Activated CD4-positive, alpha-beta T cell treated with anti-CD3 and anti-CD28 coated beads, Interleukin-2, Interleukin-6, amounts not matched to agents 100 ng/mL and 50 ng/mL, durations not matched to agents 16 hours and 8 hours (primary cell): ENCODE measurements at places on chromosomes 4 and X.

- DNase-seq: no peak
Measured at GRCh38 chr4:180925805-180926204, 1317.4 kb upstream of the TENM3 start.

DNA sequence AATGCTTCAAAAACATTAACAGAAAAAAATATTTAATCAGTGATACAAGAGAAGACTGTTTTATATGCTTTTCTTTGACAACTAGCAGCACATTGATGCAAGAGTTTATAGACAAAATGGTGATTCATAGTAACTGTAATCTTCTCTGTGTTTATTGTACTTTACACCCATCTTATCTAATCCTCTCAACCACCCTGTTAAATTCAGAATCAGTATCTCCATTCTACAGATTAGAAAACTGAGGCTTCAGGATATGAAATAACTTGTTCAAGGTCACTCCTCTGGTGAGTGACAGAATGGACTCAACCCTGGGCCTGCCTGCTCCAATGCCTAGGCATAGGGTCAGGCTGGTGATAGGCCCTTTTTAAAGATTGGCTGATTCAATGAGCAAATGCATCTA, 26.1 kb upstream of the TMEM184C start:
- DNase-seq: no peak

DNA sequence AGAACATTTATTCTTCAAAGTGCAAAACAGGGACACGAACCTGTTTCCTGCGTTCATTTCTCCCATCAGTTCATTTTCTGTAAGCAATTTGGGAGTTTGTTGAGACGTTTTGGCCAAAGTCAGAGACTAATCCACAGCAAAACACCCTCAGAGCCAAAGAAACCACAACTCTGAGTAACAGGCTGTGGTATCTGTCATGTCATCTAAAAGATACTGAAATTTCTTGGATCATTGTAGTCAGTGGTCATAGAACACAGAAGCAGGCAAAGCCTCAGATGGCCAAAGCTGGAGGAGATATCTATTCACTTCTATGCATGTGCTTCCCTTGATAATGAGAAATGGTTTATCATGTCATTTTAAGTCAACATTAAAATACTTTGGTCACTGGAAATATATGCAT, 485.6 kb upstream of the GALNT7 start:
- no peak for DNase-seq

DNA sequence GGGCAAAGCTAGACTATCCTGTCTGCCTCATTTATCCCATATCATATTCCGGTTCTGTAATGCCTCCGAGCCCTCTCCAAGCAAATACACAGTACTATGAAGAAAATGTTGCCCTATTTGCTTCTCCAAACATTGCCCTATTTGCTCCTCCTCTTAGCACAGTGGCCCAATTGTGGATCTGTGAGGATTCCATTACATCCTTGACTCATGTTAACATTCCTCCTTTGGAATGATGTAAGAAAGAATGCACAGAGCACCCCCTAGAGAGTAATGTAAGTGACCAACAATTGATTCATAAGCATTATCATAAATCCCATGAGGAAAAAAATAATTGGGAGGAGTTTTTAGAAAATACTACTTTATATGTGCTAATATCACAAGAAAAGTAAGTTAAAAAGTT, 11.3 kb upstream of the BTC start:
- no peak for DNase-seq

DNA sequence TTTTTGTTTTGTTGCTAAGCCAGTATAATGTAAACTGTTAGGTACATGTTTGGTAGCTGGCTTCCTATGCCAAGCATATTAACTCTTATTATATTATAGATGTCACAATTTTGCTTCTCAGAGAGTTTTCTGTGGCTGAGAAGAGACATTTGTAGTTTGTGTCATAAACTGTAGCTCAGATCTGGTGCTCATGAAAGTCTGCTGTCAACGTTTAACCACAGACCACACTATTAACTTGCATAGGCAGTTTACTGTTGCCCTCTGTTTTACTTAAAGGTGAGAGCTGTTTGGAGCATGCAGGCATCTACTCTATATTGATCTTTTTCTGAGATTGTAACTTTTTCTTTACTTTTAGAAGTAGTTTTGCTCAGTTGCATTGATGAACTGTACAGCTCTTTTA, 166.8 kb downstream of the TLL1 start:
- no peak for DNase-seq

DNA sequence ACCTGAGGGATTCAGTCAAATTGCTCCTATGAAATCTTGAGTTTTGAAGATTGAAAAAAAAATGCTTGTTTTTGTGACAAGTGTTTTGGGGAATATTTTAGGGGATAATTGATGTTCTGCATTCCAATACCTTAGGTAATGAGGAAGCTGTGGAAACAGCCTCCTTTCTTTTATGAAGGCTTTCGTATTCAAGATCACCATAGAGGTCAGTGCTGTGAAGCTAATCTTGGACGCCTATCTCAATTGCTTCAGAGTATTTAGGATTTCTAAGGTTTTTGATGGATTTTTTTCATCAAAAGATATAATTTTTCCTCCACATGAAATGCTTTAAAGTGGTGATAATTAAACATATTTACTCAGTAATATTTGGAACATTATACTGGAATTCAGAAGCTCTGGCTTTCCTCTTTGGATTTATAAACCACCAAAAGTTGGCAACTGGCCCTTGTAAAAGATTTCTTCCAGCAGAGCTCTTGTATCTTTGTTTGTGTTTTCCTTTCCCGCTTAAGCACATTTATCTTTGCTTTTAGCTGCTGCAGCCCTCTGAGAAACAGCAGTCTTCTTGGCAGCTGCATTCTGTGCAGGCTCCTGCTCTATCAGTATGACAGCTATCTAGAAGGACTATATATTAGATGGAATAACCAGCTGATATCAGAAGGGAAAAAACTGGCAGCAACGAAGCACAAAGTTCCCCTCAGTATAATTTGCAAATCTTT, 63.7 kb downstream of the HMGB2 start:
- no peak for DNase-seq

DNA sequence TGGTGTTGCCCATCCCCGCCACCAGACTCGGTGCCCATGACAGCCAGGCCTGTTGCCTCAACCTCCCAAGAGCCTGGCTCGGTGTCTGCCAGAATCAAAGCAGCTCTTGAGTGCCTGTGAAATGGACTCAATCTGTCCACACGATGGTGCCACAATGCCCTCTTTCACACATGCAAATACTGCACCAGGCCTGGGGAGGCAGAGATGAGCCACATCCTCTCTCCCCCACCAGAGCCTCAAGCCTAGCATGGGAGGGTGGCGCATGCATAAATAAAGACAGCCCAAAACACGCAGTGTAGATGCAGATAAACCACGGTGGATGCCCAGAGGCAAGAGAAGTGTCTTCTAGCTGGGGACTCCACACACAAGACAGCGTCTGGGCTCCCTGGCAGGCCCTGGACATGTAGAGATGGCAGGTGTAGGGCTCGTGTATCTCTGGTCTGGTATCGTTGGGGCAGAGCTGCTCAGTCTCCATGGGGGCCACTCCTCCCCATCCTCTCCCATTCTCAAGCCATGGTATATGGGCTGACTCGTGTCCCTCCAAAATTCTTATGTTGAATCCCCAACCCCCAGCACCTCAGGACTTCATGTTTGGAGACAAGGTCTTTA, 65.6 kb downstream of the JAKMIP1 start:
- peak; percentile 69 for DNase-seq

GRCh38 chrX:9643807-9644206, 121.8 kb downstream of the GPR143 start:
- DNase-seq: no peak

- DNase-seq: peak; percentile 35
Measured at GRCh38 chr4:108850219-108850649, 87.4 kb upstream of the ETNPPL start.
